ENCODE measurements at places on chromosomes 1 and 21.

DNA sequence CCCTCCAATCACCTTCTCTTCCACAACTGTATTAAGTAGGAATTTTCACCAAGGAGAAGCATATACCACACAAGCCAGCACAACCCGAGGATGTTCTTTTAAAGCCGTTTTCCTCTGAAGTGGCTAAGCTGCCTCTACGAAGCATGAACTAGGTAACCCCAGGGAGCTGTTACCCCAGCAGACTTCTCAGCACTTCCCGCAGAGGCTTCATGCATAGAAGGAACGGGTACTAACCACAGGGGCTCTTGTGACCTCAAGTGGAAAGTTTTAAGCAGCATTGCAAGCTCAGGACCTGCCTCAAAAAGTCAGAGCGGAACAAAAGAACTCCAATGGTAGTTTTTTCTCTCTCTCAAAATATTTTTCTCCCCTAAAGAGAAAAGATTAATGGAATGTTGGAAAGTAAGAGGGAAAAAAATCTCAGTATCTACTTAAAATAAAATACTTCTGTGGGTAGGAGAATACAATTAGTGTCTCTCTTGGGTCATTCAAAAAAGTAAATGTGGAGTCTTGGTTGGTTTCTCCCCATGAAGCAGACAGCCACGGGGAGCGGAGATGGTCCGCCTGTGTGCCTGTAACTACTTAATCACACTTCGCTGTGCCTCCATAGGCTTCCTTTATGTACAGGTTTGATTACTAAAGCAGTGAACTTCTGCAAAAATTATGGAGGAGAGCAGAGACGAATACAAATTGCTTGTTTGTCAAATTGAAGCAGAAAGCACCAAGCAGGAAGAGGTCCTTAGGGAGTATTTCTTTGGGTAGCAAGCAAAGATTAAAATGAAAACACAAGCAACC lies 40.9 kb downstream of the STX6 start:
- DNase-seq: no peak

- DNase-seq: no peak
These were observed 10.1 kb upstream of the XCL2 start for GRCh38 chr1:168553680-168554553.

GRCh38 chr1:98019747-98020146 lies 98.9 kb upstream of the DPYD start:
- no peak for DNase-seq

GRCh38 chr1:111496398-111496797 lies 7.0 kb downstream of the ADORA3 start:
- DNase-seq: no peak

GRCh38 chr21:22364163-22364562 lies 1366.0 kb downstream of the NCAM2 start:
- no peak for DNase-seq

DNA sequence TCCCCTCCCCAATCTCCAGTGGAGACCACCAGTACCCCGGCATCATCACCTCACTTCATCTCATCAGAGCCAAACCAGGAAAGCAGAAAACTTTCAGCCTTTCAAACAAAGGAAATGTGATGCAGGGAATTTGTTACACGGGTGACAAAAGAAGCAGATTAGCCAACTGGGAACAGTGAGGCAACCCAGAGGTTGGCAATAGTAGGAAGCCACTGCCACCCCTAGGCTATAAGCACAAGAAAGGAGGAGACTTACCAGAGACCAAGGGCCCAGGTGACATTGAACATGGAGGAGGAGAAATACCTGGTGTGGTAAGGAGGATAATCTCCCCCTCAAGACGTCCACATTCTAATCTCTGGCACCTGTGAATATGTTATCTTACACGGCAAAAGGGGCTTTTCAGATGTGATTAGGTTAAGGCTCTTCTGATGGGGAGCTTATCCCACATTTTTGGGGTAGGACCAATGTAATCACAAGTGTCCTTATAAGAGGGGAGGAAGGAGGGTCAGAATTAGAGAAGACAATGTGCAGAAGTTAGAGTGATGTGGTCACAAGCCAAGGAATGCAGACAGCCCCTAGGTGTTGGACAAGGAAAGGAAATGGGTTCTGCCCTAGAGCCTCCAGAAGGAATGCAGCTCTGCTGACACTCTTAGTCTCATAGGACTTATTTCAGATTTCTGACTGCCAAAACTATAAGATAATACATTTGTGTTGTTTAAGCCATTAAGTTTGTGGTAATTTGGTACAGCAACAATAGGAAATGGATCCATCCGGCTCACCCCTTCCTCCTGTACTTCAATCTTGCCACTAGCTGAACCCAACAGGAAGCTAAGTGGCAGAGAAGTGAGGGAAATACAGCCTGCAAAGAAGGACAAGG lies 83.6 kb upstream of the VAV3 start:
- DNase-seq: no peak

GRCh38 chr1:119222271-119222670 lies 81.8 kb upstream of the WARS2 start:
- no peak for DNase-seq

DNA sequence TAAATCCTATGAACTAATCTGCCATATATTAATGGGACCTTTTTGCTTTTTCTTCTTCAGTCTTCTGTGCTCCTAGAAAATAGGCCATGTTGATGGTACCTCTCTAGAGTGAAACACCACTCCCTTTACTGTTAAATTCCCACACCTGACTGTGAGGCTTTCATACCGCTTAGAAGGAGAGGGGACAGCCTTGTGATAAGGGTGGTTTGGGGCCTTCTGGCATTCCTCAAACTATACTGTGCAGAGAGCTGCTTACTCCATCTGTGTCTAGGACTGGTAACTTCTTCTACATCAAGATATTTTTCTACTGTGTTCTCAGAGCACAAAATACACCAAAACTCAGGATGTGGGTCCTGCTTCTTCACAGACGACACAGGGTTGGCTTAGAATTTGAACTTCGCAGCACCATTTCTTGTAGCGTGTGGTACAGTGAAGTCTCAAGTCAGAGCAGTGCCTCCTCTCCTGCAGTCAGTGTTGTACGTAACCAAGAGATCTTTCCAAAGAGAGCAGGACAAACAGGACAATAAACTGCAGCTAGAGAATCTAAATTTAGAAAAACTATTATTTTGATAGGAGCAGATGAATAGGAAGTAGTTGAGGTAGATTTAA lies 43.8 kb downstream of the MACO1 start:
- DNase-seq: no peak

DNA sequence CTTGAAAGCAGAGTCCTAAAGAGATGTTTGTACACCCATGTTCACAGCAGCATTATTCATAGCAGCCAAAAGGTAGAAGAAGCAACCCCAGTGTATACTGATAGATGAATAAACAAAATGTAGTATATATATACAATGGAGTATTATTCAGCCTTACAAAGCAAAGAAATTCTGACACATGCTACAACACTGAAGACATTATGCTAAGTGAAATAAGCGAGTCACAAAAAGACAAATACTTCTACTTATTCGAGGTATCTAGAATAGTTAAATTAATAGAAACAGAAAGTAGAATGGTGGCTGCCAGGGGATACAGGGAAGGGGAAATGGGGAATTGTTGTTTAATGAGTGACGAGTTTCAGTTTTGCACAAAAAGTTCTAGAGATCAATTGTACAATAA lies 23.5 kb downstream of the COP1 start:
- no peak for DNase-seq

GRCh38 chr1:56145581-56145980 lies 433.8 kb downstream of the PLPP3 start:
- DNase-seq: no peak

- no peak for DNase-seq
These were observed 142.4 kb downstream of the PLPP3 start for GRCh38 chr1:56436912-56437417.

DNA sequence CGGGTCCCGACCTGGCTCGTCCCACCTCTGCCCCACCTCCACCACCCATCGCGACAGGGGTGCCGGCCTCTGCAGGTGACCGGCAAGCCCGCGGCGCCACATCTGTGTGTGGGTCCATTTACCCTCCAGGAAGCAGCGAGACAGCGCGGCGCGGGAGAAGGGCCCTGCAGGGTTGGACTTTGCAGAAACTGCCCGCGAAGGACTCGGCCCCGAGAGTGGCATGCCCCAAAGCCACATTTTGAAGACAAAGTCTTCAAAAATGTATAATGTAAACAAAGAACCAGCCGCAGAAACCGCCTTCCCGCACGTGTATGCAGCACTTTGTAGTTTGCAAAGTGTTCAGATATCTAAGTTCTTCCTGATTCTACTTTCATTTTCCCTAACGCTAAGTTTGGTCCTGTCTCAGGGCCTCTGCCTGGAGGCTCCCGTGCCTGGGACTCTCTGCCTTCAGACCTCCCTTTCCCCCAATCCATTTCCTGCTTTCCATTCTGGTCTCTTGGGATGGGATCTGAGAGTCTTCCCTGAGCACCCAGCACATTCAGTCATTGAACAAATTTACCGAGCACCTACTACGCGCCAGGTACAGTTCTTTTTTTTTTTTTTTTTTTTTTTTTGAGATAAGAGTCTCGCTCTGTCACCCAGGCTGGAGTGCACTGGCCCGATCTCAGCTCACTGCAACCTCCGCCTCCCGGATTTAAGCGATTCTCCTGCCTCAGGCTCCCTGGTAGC lies 524 bp upstream of the TMCO4 start:
- no peak for DNase-seq

DNA sequence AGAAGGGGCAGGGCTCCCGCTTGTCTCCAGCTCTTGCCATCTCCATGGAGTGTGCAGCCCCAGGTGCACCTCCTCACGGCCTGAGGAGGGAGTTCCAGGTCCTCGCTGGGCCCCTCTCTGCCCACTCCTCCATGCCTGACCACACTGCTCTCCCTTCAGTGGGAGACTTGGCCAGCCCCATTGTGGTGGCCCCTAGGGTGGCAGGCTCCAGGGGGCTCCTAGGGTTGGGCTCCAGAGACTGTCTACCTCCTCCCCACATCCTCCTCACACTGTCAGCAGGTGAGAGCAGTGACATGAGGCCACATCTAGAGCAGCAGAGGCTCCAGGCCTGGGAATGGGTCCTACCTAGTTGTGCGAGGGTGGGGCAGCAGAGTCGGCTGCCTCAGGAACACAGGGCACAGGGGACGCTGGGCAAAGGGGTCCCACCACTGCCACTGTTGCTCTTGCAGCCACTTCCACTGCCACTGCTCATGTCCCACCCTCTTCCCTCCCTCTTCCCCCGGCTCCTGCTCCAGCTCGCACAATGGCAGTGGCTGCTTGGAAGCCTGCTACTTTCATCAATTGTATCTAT lies 514.8 kb downstream of the MRPL39 start:
- no peak for DNase-seq

All from forelimb muscle (tissue), 1 donor.